NCI-H774 (cell line): ENCODE measurements at places on chromosomes 3 and 15.
A peak's percentile ranks its signal among the peaks of the same experiment; 100 is the strongest.

- no peak for DNase-seq
Measured at GRCh38 chr3:189710620-189711402, 79.6 kb downstream of the TP63 start.

DNA sequence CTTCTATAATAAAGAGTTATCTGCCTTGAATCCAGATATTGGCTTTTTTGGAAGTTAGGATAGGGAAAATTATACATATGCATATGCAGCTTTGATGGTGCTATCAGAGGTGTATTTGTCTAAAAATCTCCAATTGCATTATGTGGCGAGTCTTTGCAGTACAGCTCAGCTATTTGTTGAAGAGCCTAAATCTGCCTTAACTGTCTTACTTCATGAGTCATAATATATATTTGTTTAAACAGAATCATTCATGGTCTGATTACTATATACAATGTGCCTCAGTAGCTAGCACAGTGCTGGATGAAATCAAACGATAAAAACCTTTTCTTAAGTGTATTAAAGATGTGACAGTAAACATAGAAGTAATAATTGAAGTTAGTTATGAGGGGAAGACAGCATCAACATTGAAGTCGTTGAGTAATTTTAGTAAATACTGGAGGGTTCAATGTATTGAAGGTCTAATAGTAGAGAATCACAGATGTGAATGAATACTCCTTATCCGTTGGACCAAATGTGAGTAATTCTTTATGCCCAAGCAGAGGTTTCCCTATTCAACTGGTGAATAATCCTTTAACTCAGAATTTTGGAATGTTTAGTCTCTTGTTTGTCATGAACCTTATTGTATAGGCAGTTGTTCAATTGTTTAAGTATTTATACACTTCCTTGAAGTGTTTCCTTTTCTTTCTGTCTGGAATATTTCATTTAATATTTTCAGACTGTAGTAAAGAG, 74.8 kb upstream of the NAALADL2 start:
- DNase-seq: no peak

DNA sequence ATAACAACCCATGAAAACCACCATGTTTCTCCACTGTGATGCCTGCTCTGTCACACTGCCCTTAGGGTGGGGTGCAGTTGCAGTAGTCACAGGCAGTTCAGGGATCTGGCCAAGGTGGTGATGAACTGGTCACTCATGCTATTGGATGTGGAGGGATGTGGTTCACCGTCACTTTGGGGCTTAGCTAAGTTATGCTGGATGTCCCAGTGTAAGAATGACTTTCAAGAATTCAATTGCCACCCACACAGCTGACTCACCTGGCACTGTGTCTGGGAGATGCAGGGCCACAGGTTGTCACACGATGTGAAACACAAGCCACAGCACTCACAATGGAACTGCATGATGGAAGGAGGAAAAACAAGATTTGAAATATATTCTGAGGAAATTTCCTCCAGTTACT, 146.1 kb upstream of the CTNNB1 start:
- DNase-seq: no peak

- DNase-seq: no peak
Measured at GRCh38 chr15:88509964-88510363, 36.5 kb downstream of the DET1 start.

DNA sequence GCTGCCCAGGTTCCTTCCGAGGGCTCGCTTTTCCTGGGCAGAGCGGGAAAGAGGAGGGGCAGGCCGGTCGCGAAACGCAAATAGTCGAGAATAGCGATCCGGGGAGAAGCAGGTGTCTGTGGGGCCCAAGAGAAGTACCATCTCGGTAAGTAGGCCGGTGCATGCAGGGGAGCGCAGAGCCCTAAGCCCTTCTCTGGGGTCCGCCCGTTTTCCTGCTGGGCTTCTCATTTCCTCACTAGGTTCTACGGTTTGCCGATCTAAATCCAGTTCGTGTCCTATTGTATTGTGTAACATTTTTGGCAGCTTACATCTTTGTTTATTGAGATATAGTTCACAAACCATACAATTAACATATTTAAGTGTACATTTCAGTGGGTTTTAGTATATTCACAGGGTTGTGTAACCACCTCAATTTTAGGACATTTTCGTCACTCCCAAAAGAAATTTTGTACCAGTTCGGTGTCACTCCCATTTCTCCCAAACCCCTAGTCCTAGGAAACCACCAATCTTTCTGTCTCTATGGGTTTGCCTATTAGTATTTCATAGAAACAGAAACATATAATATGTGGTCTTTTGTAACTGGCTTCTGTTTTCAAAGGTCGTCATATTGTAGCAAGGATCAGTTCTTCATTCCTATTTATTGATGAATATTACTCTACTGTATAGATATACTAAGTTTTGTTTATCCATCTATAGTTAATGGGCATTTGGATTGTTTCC, 6.8 kb upstream of the TRIM69 start:
- no peak for DNase-seq

DNA sequence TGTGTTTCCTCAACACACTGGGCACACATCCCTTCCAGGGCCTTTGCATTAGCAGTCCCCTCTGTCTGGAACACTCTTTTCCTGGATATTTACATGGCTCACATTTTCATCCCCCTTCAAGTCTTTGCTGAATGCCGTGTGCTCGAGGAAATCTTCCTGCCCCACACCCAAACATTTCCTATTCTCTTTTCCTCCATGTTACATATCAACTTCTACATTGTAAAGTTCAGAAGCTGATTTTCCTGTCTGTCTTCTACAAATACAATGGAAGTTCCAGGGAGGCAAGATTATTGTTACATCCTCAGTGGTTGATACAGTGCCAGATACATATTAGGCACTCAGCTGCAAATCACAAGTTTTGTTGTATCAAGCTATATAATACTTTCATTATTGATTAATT, 4.1 kb downstream of the ACAD11 start:
- no peak for DNase-seq

DNA sequence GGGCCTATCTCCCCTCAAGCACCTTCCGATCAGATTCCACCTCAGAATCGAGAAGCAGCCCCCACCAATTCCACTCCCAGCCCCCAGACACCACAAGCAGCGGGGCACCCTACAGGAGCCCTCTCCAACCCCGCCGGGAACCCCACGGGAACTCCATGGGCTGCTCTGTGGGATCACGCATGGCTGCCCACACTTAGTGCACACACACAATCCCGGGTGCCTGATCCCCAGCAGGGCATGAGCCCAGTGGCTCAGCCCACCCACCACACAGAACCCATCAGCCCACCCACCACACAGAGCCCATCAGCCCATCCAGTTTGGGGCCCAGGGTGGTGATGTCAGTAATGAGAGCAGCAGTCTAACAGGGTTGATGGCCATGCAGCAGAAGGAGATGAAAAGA, 141.6 kb upstream of the LINGO1 start:
- DNase-seq: no peak

DNA sequence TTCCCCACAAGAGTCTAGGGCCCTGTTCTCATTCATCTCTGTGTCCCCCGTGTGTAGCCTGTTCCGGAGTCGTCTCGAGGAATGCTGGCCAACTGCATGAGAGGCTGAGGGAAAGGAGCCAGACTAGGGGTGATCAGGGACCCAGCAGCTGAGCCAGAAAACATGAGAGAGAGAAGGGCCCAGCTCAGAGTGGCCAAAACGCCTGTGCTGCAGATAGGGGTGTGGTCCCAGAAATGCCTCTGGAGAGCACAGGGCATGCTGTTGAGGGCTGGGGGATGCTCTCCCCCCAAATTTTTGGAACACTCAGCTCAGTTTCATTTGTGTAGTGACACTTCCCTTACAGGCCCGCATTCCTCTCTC, 14.1 kb downstream of the CYP1A2 start:
- DNase-seq: no peak

GRCh38 chr15:35427091-35427490, 118.9 kb downstream of the DPH6 start:
- no peak for DNase-seq

DNA sequence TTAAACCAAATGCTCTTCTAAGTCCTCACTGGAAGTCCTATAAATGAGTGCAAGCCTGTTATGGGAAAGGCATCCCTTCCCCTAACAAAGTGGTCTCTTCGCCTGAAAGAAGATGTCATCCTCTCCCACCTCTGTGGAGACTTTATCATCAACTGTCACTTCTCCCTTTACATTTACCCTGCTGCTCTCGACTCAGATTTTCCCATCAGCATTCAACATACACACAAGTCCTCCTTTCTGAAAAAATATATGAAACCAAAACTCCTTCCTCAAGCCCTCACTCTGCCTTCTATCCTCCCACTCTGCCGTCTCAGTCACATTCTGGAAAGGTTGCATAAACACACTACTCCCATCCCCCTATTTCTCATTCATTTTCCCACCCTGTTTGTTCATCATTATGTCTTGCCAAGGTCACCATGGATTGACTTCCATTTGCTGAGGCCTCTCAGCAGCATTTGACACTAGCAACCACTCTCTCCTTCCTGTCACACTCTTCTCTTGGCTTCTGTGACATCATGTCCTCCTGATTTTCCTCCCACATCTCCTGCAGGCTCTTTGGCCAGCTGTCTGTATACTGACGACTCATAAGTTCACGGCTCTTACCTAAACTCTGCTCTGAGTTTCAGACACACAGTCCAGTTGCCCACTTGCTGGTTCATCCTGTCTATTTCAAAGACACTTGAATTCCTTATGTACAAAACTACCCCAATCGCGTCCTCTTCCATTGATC, 70.3 kb upstream of the SMAD3 start:
- no peak for DNase-seq

DNA sequence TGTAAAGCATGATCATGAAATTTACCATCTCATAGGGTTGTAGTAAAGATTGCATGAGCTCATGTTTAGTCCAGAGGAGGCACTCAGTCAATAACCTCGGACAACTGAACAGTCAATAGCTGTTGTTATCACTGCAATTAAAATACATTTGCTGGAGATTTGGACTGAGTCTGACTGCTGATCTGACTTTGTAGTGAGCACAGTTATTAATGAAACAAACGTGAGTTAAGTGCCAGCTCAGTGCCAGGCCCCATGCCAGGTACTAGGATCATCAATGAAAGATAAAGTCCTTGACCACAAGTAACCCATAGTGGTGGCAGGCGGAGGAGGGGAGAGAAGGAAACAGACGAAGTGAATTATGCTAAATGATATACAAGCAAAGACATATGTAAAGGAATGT, 43.7 kb upstream of the PRICKLE2 start:
- peak; percentile 28 for DNase-seq

DNA sequence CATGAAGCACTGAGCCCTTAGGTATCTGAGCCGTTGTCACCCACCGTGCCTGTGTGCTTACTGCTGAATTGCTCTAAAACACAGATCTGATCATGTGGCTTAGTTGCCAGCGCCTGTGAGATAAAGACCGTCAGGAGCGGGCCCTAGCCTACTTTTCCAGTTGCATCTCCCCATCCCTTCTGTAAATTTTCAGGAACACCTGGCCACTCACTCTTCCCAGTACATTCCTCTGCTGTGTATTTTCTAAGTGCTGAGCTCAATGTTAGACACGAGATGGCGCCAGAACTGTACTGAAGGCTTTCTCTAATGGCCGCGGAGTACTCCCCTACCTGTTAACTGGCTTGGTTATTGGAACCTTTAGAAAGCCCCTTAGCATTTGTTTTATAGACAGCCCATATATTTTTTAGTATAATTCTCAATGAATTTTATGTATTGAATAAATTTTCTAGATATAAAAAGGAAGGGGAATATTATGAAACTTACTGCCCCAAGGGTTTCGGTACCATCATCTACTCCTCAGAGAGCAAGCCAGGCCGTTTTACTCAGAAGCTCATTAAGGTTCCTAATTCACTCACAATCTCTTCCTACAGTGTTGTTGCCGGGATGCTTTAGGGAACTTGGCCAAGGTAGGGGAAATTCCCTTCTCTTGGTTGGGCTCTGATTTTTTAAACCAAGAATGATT, 16.7 kb upstream of the WNT7A start:
- DNase-seq: peak; percentile 61

- peak; percentile 80 for DNase-seq
Measured at GRCh38 chr15:31306426-31307269, 20.0 kb upstream of the KLF13 start.

DNA sequence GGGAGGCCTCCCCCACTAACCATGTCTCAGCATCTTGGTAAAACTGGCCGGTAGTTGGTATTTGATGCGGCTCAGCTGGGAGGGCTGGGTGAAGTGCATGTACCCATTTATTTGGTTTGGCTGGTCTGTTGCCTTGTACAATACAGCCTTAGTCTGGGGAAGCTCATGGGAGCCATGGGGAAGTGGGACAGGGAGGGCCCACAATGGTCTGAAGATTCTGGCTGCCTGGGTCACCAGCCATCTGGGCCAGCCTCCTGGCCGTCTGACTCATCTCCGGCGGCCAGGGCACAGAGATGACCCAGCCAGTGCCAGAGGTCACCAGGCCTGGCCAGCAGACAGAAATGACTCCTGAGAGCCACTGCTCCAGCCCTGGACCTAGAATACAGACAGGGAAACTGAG, 51.6 kb upstream of the SMAD6 start:
- DNase-seq: no peak

GRCh38 chr3:19455546-19455945, 307.2 kb downstream of the KCNH8 start:
- DNase-seq: no peak

DNA sequence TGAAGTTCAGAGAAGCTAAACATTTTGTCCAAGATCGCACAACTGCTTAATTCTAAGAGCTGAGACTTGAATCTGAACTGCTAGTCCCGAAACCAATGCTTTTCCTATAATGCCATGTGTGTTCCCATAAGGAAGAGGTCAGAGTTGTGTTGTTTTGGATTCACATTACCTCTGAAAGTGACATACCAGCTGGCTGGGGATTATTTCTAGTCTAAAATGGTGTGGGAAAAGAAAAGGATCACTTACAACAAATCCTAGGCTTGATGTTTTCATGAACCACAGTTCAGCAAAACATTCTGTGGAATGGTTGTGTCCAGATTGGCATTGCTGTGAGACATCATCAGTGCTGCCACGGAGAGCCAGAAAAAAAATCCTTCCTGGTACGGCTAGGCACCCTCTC, 35.0 kb upstream of the LRRC3B start:
- no peak for DNase-seq

- DNase-seq: no peak
Measured at GRCh38 chr15:81096398-81096797, 37.7 kb upstream of the CFAP161 start.

DNA sequence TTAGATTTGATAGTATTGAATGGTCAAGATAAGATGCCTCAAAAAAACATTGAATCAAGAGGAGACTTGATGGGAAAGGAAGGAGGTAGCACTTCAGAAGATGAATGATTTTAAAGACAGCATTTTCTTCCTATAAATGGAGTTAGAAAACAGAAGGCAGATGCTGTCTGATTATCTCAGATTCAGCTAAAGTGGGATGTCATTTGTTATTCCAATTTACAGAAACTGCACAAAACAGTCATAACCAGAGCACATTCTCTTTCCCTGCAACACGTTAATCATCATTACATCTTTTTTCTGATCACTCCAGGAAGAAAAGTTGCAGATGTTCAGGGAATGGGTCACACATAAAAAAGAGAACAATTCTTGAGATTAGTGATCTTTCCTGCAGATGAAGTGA, 1141.8 kb downstream of the SI start:
- DNase-seq: no peak

- DNase-seq: no peak
Measured at GRCh38 chr3:73383470-73384049, 241.2 kb downstream of the PDZRN3 start.
